Osteocyte (in vitro differentiated cells): ENCODE measurements at places on chromosomes 3 and 15. TPM values are rescaled to one million over a fixed set of nuclear protein-coding genes. Genes with fewer than 3 reads are reported as not detected.

SCN11A gene
- total RNA-seq = 0.08 and 0.18 TPM in 2 replicates

DNA sequence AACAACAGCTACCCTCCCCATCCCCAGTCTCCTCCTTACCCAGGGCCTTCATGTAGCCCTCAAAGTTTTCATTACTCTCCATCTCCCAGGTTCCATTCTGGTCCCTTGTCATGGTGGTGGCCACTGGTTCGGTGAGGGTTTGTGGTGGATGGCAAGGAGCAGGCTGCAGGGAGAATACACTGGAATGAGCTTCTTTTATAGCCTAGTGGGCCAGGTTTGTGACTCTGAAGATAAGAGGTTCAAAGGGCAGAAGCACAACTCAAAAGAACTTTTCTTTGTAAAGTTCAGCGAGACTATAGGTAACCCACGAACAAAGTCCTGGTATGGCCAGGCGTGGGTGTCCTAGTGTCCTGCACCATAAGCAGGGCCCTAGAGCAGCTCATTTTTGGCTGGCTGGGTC is at the start of gene RBP2:
TSS of gene RBP2 (minus strand) at position 169 of the 400 bp plus-strand sequence. CDS start at position 112, 57 bp downstream.
- H3K27ac ChIP-seq = no peak within 1 kb of the TSS
- no peak for DNase-seq
- H3K27me3 ChIP-seq = peaks cover 8% of the 10 kb centered on the region
- H3K4me1 ChIP-seq = peaks cover 7% of the 10 kb centered on the region

GRCh38 chr3:179973931-179974361 is 62.8 kb downstream of the PEX5L start:
- H3K36me3 ChIP-seq = no peaks in the 10 kb centered on the region
- H3K4me1 ChIP-seq = no peaks in the 10 kb centered on the region
- no peak for DNase-seq
- H3K4me3 ChIP-seq = no peak overlapping the region
- H3K27ac ChIP-seq = no peak overlapping the region

DNA sequence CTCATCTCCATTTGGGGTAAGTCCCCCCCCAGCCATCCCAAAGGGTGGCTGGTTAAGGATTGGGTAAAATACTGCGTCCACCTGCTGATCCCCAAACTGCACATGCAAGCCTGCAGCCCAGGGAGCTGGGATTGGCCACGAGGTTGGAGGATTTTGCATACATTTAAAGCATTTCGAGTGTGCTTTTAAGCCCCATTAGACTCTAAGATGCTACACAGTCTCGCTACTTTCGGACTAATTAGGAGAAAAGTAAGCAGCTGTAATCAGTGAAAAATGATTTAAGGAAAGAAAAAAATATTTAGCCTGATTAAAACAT is 23.9 kb downstream of the SLC6A6 start:
- no peak for DNase-seq
- H3K4me3 ChIP-seq = no peak overlapping the region

SPINK8 gene
- not detected in 2 replicates for total RNA-seq

GRCh38 chr3:14405360-14406238 is 3.2 kb downstream of the SLC6A6 start:
- peaks cover 6% of the 10 kb centered on the region for H3K36me3 ChIP-seq
- no peaks in the 10 kb centered on the region for H3K27me3 ChIP-seq
- H3K4me3 ChIP-seq = peak overlapping the region; percentile 62
- peaks cover 53% of the 10 kb centered on the region for H3K4me1 ChIP-seq
- no peak for DNase-seq

OPA1 gene
- 49.6 and 52.5 TPM in 2 replicates for total RNA-seq

DNA sequence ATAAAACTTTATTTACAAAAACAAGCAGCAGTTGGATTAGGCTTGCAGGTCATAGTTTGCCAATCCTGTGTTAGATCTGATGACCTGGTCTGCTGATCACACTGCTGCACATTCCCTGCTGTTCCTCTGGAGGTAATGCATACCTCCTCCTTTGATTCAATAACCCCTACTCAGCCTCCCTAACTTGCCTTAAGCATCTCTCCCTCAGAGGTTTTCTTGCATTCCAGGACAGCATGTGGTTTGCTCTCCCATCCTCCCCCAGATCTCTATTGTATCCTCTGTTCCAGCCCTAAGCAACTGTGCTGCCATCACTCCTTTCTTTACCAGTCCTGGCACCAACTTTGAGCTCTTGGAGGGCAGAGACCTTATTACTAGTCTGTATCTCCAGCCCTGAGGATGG is 63.4 kb downstream of the CACNA2D3 start:
- H3K4me3 ChIP-seq = no peak overlapping the region
- H3K27ac ChIP-seq = no peak overlapping the region
- H3K36me3 ChIP-seq = no peaks in the 10 kb centered on the region
- no peak for DNase-seq
- H3K27me3 ChIP-seq = no peaks in the 10 kb centered on the region

GRCh38 chr15:100766243-100767000 is 113.2 kb upstream of the ALDH1A3 start:
- H3K27me3 ChIP-seq = no peaks in the 10 kb centered on the region
- peak; percentile 80 for DNase-seq
- H3K27ac ChIP-seq = no peak overlapping the region
- H3K4me1 ChIP-seq = peaks cover 32% of the 10 kb centered on the region
- no peak overlapping the region for H3K4me3 ChIP-seq

KCNAB1 gene
- 0.21 and 0.24 TPM in 2 replicates for total RNA-seq

DNA sequence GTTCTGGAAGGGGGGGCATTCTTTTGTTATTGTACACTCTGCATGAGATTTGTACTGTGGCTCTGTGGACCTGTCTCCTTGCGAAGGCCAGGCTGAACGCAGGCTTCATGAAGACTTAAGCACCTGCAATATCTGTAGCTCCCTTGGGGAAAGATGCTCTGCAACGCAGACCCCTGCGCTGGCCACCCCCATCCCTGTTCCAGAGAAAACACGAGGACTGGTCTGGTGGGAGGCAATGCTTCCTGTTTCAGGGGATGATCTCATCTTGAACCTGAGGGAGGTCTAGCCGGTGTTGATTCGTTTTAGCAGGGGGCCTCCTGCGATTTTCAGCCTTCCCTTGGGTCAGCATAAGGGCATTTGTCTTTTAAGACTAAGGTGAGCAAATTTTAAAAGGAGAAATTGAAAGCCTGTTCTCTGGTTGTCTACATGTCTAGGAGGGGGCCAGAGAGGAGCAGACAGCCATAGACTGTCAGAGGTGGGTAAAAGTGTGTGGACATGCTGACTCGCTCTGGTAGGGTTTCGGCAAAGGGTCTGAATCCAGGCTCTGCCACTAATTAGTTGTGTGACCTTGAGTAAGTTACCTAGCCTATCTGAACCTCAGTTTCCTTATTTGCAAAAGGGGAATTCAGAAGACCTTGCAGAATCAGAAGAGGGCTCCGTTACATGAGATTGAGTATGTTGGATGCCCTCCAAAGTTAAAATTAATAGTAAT is 80.9 kb upstream of the RASGRF1 start:
- peak; percentile 69 for DNase-seq
- H3K4me1 ChIP-seq = peaks cover 33% of the 10 kb centered on the region
- no peaks in the 10 kb centered on the region for H3K27me3 ChIP-seq
- H3K4me3 ChIP-seq = no peak overlapping the region
- no peaks in the 10 kb centered on the region for H3K36me3 ChIP-seq

GRCh38 chr3:55417211-55417610 is 69.9 kb downstream of the WNT5A start:
- peaks cover 13% of the 10 kb centered on the region for H3K4me1 ChIP-seq
- no peak overlapping the region for H3K4me3 ChIP-seq
- H3K27ac ChIP-seq = peak overlapping the region; percentile 78
- no peaks in the 10 kb centered on the region for H3K27me3 ChIP-seq
- peaks cover 2% of the 10 kb centered on the region for H3K36me3 ChIP-seq

GRCh38 chr3:166270429-166270828 is 433.2 kb upstream of the BCHE start:
- no peaks in the 10 kb centered on the region for H3K27me3 ChIP-seq
- no peaks in the 10 kb centered on the region for H3K36me3 ChIP-seq
- no peak overlapping the region for H3K4me3 ChIP-seq
- H3K4me1 ChIP-seq = peaks cover 18% of the 10 kb centered on the region
- DNase-seq = no peak

DISP2 gene
- 1.4 and 1.5 TPM in 2 replicates for total RNA-seq

- no peak overlapping the region for H3K27ac ChIP-seq
- no peak for DNase-seq
- H3K27me3 ChIP-seq = no peaks in the 10 kb centered on the region
- H3K36me3 ChIP-seq = peaks cover 30% of the 10 kb centered on the region
- H3K4me1 ChIP-seq = peaks cover under 1% of the 10 kb centered on the region
Observed at GRCh38 chr15:51499379-51499976, 123.1 kb downstream of the DMXL2 start.

GRCh38 chr15:101563176-101563796 is 73.8 kb upstream of the PCSK6 start:
- H3K36me3 ChIP-seq = no peaks in the 10 kb centered on the region
- no peak for DNase-seq

DNA sequence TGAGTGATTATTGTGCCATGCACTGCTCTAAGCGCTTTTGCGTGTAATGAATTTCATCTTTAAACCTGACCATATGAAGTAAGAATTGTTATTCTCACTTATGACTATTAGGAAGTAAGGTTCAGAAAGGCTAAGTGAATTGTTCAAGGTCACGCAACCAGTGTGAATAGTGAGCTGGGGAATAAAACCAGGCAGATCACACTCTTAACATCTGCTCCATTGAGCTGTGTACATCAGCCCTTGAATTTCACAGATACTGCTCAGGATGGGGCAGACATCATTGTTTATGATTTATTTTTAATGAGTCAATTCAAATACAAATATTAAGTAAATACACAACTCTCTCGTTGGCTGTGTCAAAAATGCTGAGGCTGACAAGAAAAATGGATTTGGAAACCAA is 184.5 kb downstream of the FNDC3B start:
- DNase-seq = no peak
- no peak overlapping the region for H3K4me3 ChIP-seq
- no peak overlapping the region for H3K27ac ChIP-seq
- peaks cover 52% of the 10 kb centered on the region for H3K4me1 ChIP-seq

GRCh38 chr3:150251187-150252062 is 156.7 kb upstream of the TSC22D2 start:
- H3K4me3 ChIP-seq = no peak overlapping the region
- peak overlapping the region; percentile 96 for H3K27ac ChIP-seq
- no peaks in the 10 kb centered on the region for H3K27me3 ChIP-seq
- H3K36me3 ChIP-seq = no peaks in the 10 kb centered on the region

CLN6 gene
- 18.7 and 20.5 TPM in 2 replicates for total RNA-seq

- peaks cover 4% of the 10 kb centered on the region for H3K27me3 ChIP-seq
- DNase-seq = no peak
- no peak overlapping the region for H3K4me3 ChIP-seq
- no peaks in the 10 kb centered on the region for H3K36me3 ChIP-seq
- H3K4me1 ChIP-seq = no peaks in the 10 kb centered on the region
Observed at GRCh38 chr3:132006605-132007204, 28.1 kb downstream of the CPNE4 start.

SPESP1 gene
- total RNA-seq = not detected in 2 replicates

DNA sequence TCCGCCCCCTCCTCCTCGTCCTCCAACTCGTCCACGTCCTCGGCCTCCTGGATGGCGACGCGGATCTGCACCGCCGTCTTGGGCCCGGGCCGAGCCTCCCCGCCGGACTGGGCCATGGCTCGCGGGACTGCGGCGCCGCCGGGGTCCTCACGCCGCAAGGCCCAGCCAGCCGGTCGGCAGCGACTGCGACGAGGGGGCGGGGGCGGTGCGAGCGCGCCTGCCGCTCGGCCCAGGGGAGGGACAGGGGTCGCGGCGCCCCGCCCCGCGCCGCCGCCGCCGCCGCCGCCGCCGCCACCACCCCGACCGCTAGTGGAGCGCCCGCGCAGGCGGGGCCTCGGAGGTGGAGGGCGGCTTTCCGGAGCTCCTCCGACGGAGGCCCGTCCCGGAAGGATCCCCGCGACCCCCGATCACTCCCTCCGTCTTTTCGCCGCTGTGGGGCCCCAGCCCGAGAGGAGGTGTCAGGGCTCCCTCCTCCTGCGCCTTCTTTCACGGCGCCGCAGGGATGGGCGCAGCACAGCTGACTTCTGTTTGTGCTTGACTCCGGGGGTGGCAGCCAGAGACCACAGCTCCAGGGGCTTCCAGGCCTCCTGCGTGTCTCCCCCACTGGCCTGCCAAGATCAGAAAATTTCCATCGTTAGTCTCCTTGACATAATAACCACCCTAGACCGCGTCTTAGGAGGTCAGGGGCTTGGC is at the start of gene LARP6:
TSS of gene LARP6 (minus strand) at position 185 of the 693 bp plus-strand sequence. CDS start at position 116, 69 bp downstream.
- peak within 1 kb of the TSS; percentile 90 for H3K4me3 ChIP-seq
- peak; percentile 90 for DNase-seq
- no peaks in the 10 kb centered on the region for H3K27me3 ChIP-seq
- H3K36me3 ChIP-seq = peaks cover 23% of the 10 kb centered on the region
- peak within 1 kb of the TSS; percentile 98 for H3K27ac ChIP-seq
- H3K4me1 ChIP-seq = peaks cover 76% of the 10 kb centered on the region

- H3K4me3 ChIP-seq = no peak overlapping the region
- no peaks in the 10 kb centered on the region for H3K36me3 ChIP-seq
- DNase-seq = no peak
Observed at GRCh38 chr15:29681946-29682345, 140.3 kb downstream of the TJP1 start.

DNA sequence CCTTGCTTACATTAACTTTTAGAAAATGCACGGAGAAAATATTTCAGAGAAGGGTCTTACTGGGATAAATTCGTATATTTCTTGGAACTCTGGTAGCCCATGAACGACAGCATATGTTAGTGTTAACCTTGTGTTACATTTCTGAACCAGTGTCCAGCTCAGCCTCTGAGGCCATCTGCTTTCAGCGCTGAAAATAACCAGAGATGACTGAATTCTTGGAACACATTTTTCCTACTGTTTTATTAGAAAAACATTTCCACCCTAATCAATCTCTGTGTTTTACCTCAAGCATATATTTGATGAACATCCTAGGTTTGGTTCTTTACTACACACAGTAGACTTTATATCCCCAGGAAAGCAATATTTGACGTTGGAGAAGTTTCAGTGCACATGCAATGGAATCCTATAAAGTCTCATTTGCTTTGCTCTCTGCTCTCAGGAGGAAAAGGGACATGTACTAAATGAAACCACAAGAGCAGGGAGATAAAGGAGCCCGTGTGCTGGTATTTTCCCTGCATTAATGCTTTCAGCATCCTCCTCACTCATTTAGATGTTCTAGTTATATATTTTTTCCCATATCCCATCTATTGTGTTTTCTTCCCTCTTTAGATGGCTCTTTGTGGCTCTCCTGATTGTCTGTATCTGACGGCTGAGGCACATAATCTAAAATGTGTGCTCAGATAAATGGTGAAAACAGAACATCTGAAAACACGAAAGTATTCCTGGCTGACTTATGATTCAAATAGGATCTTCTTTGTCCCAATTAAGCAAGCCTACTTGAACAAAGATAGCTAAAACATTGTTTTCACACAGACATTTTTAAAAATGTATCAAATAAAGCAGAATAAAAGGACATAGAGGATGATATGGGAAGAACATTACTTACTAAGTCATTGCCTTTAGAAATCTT is 151.7 kb upstream of the KCNMB2 start:
- peak overlapping the region; percentile 77 for H3K27ac ChIP-seq
- no peaks in the 10 kb centered on the region for H3K27me3 ChIP-seq
- H3K4me1 ChIP-seq = peaks cover 49% of the 10 kb centered on the region
- H3K4me3 ChIP-seq = no peak overlapping the region
- no peak for DNase-seq
- no peaks in the 10 kb centered on the region for H3K36me3 ChIP-seq

GRCh38 chr3:46943237-46944187 is 33.0 kb downstream of the CCDC12 start:
- DNase-seq = no peak
- H3K27ac ChIP-seq = no peak overlapping the region
- no peaks in the 10 kb centered on the region for H3K27me3 ChIP-seq
- peaks cover 21% of the 10 kb centered on the region for H3K36me3 ChIP-seq
- H3K4me1 ChIP-seq = peaks cover 40% of the 10 kb centered on the region
- no peak overlapping the region for H3K4me3 ChIP-seq
